ENCODE measurements at places on chromosomes 12 and 14.
A peak's percentile ranks its signal among the peaks of the same experiment; 100 is the strongest.

DNA sequence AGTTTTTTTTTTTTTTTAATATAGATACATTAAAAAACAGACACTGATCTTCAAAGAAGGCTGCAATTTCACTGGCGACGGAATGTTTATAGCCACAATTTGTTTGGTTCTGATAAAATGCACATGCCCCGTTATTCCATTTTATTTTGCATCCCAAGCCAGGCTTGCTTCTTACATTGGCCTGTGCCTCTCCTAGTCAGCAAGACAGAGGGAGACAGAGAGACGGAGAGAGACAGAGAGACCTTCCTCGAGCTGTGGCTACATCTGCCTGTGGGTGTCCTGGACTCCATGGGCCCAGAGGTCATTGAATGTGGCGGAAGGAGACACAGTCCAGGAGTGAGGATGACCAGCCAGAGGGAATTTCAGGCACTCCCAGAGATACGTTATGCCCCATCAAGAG, 926.6 kb downstream of the VRK1 start:
- DNase-seq = no peak

DNA sequence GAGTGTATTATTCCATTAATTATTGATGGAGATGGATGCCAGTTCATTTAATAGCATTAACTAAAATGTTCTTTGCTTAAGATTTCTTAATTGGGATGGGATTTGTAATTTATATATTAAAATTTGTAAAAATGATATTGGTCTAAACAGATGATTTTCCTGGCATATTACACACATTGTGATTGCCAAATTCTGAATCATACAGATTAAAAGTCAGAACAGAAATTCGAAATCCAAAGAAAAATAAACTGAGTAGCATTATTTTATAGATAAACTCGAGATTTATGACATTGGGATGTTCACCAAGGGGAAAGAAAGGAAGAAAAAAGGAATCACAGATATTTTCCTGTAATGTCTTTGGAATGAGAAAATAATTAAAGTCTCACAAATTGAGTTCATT, 481.1 kb downstream of the CCER1 start:
- no peak for DNase-seq

DNA sequence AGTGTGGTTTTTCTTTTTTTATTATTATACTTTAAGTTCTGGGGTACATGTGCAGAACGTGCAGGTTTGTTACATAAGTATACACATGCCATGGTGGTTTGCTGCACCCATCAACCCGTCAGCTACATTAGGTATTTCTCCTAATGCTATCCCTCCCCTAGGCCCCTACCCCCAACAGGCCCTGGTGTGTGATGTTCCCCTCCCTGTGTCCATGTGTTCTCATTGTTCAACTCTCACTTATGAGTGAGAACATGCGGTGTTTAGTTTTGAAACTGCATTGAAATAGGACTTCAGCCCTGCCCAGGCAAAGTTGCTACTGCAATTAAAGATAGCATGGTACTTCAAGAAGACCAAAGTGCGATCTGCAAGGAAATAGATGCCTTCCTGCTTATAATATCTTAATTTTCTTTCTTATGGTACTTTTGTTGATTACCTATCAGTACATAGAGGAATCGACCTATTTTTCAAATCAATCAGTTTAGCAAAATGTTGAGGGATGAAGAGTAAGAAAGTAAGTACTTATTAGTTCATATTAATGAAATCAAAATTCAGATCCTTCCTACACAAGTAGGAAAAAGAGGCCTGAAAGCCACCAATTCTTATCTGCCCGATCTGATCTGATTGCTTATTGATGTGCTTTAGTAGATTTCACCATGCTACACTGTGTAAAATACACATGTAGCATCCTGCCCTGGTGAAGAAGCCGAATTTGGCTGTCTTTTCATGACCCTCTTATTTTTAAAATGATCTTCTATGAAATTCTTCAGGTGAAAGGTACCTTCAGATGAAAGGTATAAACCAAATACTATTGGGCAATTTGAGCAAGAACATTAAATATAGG, 1.6 kb downstream of the LTA4H start:
- DNase-seq = no peak

GRCh38 chr14:99342204-99342603, 70.2 kb upstream of the BCL11B start:
- DNase-seq = no peak

DNA sequence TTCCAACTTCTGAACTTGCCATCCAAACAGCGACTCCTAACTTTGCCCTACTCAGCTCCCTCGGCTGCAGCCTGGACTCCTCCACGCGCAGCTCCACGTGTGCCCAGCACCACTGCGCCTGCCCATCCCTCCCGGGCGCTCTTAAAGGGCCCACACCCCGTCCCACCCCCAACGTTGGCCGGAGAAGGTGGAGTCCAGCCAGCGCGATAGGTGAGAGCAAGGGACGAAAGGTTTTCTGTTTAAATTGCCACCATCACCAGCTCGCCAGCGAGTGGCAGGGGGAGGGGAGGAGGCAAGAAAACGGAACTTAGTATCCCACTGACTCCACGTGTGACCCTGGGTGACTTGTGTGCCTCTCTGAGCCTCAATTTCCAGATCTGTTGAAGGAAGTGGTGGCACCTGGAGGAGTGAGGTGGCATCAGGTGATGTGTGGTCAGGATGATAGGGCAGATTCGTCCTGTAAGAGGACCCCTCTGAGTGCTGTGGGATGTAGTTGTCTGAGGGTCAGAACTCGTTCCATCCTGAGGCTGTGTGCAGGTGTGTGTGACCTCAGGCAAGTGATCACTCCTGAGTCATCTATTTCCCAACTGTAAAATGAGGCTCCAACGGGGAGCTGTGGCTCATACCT, 59.7 kb downstream of the TRPV4 start:
- peak; percentile 34 for DNase-seq

DNA sequence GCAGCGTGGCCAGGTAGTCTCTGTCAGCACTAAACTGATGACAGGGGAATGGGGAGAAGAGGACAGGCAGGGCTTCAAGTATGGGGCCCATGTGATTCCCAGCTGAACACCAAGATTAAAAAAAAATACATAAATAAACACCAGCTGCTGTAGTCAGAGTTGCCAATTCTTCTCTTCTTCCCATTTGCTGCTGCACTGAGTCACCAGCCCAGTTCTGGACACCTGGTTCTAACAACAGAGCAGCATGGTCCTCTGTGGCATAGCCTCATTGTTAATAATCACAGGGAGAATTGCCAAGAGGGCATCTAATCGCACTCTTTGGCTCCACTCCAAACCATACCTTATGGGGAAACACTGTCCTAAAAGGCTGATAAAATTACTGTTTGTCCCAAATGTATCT, 15.1 kb downstream of the PPM1H start:
- no peak for DNase-seq

DNA sequence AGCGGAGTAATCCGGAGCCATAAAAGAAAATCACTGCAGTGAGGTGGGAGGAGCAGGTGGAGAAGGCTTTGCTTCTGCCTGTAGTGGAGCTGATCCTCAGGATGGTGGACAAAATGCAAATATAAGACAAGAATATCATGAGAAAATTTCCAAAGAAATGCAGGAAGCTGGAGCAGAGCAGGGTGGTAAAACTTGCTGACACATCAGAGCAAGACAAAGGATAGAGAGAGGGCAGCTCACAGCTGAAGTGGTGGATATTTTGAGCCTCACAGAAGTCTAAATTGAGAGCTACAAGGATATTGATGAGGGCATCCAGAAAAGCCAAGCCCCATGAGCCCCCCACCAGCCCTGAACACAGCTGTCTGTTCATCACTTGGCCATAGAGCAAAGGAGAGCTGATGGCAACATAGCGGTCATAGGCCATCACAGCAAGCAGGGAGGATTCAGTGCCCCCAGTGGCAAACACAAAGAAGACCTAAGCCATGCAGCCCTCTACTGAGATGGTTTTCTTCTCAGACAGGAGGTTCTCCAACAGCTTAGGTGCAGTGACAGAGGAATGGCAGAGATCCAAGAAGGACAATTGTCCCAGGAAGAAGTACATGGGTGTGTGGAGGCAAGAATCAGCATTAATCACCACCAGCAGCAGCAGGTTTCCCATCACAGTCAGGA, 30.0 kb upstream of the ANP32D start:
- DNase-seq = no peak

DNA sequence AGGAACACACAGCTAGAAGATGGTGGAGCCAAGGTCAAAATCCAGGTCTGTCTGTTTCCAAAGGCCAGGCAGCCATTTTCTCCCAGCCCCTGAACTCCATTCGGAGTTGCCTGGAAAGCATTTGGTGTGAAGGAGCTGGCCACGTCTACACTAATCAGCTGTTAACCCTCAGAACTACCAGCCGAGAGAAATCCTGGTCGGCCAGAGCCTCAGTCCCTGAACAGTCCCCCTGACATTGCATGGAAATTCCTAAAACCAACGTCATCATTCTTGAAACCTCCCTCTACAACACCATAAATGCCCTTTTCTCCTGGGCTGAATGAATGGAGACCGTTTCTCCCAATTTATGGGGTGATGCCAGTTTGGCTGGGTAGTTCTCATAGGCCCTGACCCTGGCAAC, 245.6 kb downstream of the SLC41A2 start:
- DNase-seq = no peak

- DNase-seq = no peak
Measured at GRCh38 chr12:97560786-97561618, 98.4 kb downstream of the RMST start.

DNA sequence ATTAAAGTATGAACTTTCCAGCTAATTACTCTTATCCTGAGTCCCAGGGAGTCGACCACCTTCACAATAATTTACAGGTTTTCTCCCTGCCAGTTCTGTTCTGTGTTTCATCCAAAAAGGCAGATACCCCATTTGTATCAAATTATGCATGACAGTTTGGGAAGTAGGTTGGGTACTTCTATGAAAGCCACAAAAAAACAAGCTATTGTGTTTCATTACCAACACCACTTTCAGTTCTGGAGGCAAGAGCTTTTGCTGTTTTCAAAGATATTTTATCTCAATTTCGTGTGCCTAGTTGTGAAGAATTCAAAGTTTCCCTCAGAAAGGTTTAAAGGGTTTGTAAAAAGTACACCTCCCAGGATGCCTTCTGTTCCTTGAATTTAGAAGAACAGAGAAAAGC, 557.4 kb downstream of the FLRT2 start:
- DNase-seq = no peak

- DNase-seq = no peak
Measured at GRCh38 chr12:45503899-45504298, 225.6 kb upstream of the ARID2 start.

DNA sequence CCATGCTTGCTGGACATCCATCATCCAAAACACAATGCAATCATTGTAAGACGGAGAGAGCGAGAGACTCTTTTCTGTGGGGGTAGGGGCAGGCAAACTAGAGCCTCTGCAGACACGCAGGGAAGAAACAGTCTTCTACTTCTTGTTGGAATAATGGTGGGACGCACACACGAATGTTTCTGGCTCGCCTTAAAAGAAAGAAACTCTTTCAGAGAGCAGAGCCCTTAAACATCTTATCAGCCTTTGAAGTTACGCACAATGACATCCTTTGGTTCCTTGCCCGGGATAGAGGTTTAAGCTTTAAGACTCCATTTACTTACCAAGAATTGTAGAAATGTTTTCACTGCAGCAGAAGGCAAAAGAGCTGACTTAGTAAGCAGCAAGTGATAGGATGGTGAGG, 133.8 kb upstream of the FOXN3 start:
- DNase-seq = no peak

DNA sequence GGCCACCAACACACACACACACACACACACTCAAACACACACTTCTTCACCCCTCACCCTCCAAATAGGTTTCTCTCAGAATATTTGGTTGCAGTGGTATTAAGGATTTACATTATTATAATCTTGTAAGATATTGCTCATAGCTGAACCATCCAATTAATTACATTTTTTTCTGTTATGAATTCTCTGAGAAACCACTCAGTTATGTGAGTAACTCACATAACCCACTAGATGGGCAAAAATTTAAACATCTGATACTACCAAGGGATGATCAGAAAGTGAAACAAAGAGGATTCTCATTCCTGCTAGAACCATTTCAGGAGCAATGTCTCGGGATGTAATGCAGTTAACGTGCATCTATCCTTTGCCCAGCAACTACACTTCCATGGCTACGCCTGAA, 31.6 kb downstream of the TMTC1 start:
- no peak for DNase-seq

DNA sequence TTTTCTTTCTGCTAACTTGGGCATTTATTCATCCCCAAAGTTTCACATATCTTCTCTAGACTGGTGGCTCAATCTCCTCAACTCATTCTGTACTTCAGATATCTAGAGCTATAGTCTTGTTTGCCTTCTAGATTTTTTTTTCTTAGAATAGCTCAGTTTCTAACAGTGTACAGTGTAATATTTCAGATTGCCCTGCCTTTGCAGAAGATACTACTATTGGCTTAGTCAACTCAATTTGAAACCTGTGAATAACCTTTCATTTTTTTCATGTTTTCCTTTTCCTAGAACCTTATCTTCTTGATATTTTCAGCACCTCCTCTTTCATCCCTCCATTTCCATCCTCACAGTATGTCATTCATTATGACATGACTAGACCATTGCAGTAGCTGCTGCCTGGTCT, 69.6 kb downstream of the OTOGL start:
- no peak for DNase-seq

GRCh38 chr12:90945070-90945649, 9.8 kb downstream of the CCER1 start:
- no peak for DNase-seq

DNA sequence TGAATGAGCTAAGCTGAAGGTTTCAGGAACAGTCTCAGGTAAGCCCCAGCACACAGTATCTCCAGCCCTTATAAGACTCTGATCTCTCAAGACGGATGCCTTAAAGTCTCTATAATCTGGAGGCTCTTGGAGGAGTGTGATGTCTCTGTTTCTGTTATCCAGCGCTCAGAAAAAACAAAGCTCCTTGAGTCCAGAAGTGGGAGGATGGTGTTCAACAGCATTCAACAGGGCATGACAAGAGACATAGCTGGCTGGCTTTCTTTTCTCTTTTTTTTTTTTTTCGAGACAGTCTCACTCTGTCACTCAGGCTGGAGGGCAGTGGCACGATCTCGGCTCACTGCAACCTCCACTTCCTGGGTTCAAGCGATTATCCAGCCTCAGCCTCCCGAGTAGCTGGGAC, 31.6 kb upstream of the TESC start:
- no peak for DNase-seq

GRCh38 chr14:101559624-101560533, 1.4 kb upstream of the DIO3 start:
- DNase-seq = no peak

- DNase-seq = no peak
Measured at GRCh38 chr12:45355730-45356129, 139.8 kb downstream of the ANO6 start.

- no peak for DNase-seq
Measured at GRCh38 chr14:99605299-99605961, 1.4 kb upstream of the CCDC85C start.

DNA sequence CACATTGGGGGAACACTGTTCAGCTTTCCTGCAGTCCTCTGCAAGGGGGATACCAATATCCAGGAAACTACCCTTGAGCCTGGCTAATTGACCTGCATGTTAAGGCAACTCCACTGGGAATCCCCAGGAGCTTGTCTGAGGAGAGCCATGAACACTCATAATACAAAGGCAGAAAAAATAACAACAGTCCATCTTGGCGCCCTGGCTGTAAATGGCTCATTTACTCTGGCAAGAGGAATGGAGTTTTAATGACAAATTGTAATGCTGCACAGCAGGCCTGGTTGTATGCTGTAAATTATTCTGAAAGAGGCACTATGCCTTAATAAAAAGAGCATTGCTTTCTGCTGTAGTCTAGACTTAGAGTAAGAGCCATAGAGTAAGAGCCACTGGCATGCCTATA, 58.3 kb downstream of the SLC8A3 start:
- no peak for DNase-seq

Measured in C1 segment of cervical spinal cord (tissue), 14 donors.